ENCODE measurements at places on chromosomes 3 and 15.

- peak; percentile 76 for DNase-seq
Measured at GRCh38 chr3:107271787-107272387, 105.4 kb upstream of the CCDC54 start.

GRCh38 chr3:111229301-111229700 is 157.7 kb downstream of the NECTIN3 start:
- DNase-seq: no peak

- DNase-seq: no peak
Measured at GRCh38 chr15:61076598-61077170, 152.4 kb downstream of the RORA start.

DNA sequence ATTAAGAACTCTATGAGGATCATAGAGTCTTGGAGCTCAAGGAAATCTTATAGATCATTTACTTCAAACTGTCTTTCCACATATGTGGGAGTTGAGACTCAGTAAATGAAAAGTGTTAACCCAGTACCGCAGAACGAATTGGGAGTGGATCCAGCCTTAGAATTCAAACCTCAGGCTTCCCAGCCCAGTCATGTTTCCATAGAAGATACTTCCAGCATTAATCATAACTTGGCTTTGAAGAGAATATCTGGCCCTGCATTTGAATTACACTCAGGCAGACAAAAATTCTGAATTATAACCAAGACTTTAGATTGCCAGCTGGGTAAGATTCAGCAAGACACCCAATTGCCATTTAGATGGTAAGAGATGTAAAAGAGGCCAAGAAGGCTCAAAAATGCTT is 972.0 kb downstream of the TUSC7 start:
- no peak for DNase-seq

Measured in GM23338 (cell line).